Posterior cingulate gyrus (tissue), 11 donors: ENCODE measurements at places on chromosomes 5 and 9.

- DNase-seq, result peak; percentile 85
These were observed 1.2 kb upstream of the NSD1 start for GRCh38 chr5:177132136-177133095.

- DNase-seq, result no peak
These were observed 254.9 kb downstream of the ACTL7B start for GRCh38 chr9:108600896-108601295.

DNA sequence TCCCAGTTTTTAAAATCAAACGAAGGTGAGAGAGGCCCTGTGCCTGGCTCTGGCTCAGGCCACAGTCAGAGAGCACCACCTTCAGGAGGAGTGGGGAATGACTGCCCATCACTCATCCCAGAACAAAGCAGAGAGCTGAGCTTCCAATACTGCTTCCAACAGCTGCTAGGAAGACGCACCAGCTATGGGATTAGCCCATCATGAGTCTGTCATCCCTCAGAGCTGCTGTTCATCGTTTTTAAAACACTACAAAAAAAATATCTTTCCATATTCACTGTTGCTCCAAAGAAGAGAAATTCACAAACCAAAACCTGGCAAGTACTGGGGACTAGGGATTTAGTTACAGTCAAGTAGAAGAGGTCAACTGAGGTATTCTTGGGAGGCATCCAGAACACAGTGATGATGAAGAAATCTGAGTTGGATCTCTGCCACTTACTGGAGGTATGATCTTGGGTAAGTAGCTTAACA, 102.4 kb downstream of the CDK5RAP2 start:
- DNase-seq, result peak; percentile 50

- DNase-seq, result no peak
These were observed 54.9 kb downstream of the NDST1 start for GRCh38 chr5:150562832-150563231.

- peak; percentile 15 for DNase-seq
These were observed 1.1 kb downstream of the MAMDC2 start for GRCh38 chr9:70044490-70045307.

- DNase-seq, result no peak
These were observed 44.8 kb upstream of the LHFPL2 start for GRCh38 chr5:78693339-78693738.

GRCh38 chr9:124765439-124765835, 5.7 kb downstream of the NR6A1 start:
- no peak for DNase-seq

DNA sequence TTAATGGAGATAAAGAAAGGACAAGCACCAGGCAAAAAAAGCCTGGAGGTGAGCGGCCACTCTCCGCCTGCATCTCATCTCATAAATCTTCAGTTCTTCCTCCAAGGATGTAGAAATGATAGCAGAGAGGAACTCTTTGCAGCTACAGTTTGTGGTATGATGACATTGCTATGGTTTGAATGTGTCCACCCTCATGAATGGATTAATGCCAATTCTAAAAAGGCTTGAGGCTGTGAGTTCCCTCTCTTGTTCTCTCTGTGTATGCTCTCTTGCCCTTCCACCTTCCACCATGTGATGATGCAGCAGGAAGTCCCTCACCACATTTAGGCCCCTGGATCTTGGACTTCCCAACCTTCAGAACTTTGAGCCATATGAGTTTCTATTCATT, 126.4 kb downstream of the SPOCK1 start:
- DNase-seq, result no peak

DNA sequence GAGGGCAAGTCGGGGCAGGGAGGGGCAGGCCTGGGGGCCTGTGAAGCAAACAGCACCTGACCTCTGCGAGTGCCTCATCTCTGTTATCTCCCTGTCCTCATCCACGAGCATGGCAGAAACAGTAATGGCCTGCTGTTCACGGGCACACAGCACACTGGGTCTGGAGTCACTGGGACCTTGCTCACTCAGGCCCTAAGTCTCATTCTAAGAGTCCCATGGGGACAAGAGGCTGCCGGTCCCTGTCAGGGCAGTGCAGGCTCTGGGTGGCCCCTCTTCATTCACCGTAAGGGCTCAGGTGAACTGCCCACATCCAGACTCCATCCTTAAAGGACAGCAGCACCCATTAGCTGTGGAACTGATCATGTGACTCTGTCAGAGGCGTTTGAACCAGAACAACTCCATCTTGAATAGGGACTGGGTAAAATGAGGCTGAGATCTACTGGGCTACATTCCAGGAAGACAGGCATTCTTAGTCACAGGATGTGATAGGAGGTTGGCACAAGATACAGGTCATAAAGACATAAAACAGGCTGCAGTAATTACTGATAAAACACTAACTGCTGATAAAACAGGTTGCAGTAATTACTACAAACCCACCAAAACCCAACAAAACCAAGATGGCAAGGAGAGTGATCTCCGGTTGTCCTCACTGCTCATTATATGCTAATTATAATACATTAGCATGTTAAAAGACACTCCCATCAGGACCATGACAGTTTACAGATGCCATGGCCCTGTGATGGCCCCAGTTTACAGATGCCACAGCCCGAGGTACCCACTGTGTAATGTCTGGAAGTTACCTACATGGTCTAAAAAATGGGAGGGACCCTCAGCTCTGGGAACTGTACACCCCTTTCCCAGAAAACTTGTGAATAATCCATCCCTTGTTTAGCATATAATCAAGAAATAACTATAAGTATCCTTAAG, 28.7 kb downstream of the BICD2 start:
- DNase-seq, result no peak
